ENCODE measurements at places on chromosomes 4 and X.
A peak's percentile ranks its signal among the peaks of the same experiment; 100 is the strongest.

- no peak for DNase-seq
Measured at GRCh38 chr4:78772526-78773091, 3.5 kb upstream of the BMP2K start.

DNA sequence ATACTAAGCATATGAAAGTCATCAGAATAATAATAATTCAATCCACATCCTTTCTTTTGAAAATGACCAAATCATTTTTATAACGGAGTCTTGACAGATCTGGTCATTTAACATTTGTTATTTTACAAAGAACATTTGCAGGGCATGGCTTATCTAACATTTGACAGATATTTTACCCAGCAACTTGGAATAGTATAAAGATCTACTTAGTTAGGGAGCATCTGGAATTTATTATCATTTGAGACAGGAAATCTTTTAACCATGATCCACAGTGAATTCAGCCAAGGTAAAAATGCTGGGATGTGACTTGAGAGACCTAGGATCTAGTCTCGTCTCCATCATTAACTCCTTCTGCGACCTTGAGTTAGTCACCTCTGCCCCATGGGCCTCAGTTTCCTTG, 22.4 kb downstream of the STARD8 start:
- no peak for DNase-seq

DNA sequence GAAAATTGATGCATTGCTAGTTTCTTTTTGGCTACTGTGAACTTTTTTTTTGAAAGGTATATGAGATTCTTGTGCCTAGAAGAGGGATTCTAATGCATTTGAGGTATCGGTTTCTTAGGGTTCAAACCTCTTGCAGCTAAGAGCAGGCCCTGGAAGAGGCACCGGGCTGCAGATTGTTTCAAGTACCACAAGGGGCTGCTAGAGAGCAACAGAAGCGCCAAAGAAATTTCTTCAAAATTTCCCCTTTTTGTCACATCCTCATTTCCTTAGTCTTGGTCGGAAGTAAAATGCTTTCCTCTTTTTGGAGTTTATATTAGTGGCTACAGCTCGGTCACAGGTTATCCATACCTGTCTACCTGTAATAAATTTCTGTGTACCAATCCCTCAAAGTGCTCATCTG, 89.8 kb downstream of the PDGFRA start:
- peak; percentile 9 for DNase-seq

GRCh38 chrX:110665223-110666002, 130.2 kb downstream of the CHRDL1 start:
- DNase-seq: no peak

DNA sequence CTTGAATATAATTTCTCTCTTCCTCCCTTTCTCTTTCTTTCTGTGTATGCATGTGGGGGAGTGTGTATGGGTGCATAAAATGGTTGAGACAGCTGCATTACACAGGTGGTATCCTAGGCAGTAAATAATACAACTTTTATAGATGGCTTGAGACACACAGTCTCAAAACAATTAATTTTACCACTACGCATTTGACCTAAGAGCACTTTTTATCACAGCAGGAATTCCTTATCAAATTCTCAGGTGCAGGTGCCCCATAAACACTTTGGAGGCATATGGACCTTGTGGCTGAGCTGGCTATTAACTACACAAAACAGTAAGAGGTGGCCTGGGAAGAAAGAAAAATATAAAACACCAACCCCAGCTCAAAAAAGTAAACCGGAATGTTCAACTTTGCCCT, 91.3 kb downstream of the RASGEF1B start:
- DNase-seq: no peak

- DNase-seq: no peak
Measured at GRCh38 chr4:101280866-101281600, 66.3 kb downstream of the PPP3CA start.

GRCh38 chr4:71026086-71026485, 32.6 kb downstream of the DCK start:
- no peak for DNase-seq

DNA sequence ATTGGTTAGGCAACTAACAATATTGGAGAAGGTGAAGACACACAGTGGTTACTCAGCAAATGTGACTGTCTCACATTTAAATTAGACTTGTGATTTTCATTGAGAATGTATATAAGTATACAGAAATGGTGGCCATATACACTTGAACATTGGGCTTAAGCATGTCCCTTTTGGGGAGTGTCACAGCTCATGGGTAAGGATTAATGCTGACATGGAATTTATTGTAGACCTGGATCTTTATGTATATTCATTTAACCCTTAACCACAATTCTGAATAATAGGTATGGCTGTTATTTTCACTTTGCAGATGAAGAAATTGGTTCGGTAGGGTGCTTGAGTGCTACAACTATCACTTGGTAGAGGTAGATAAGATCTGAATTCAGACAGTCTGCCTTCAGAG, 95.5 kb upstream of the WDFY3 start:
- DNase-seq: no peak

- no peak for DNase-seq
Measured at GRCh38 chr4:176383273-176384077, 63.7 kb downstream of the SPCS3 start.

DNA sequence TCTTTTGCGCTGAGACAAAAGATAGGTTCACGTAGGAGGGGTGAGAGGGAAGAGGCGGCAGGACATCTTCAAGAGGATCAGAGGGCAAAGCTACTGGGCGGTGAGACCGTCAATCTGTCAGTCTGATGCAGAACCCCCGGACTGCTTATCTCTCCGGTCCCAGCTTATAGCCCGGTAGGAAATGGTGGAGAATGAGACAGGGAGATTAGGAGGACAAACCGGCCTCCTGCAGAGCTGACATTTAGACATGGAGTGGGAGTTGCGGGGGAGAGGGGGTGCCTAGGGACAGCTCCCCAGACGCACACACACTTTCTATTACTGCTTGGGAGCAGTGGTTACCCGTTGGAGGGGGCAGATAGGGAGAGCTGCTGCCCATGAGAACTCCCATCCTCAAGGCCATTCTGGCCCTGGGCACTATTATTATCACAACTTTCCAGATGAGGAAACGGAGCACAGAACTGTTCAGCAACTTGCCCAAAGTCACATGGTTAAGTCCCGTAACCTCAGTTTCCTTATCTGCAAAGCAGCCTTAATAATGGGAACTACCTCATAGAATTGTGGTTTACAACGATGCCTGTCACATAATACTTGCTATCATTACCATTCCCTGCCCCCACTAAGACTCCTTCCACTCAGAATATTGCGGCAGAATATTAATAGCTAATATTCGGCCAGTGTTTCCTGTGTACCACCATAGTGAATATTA, 1.1 kb upstream of the HDAC6 start:
- no peak for DNase-seq

GRCh38 chr4:6869944-6870343, 39.7 kb upstream of the TBC1D14 start:
- no peak for DNase-seq

DNA sequence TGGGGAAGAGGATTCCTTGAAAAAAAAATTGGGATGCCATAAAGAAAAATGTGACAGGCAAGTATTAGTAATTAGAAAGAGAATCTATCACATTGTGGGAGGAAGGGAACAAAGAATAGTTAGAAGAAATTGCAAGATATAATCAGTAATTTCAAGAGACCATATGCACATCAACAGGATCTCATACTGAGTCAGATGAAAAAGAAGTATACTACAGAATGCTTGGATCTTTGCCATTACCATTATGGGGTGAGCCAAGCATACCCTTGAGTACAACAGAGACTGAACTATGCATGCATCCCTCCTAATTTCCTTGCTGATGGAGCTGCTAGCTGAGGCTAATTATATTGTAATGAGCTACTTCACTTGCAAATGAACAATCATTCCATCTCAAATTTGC, 287.6 kb downstream of the PAPSS1 start:
- DNase-seq: no peak

- no peak for DNase-seq
Measured at GRCh38 chr4:17063888-17064287, 165.4 kb upstream of the LDB2 start.

DNA sequence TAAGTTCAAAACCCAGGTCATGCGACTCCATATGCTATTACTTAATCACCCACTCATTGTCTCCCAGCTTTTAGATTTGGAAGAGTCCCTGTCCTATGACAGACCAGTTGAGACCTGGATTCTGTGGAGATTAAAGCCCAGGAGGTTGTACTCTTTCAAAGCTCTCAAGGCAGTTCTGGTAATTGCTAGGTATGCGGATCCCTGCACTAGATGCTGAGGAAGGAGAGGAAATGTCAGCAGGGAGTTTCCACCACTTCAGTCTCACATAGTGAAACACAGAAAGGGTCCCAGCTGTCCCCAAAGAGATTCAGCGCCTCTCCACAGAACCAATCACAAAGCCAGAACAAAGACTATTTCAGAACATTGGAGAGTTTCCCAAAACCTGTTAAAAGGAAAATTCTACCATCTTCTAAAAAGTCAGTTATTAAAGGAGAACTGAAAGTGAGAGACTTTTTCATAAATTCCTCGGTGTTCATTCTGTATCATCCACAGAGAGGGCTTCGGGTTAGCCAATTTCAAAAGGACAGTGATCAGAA, 53.4 kb downstream of the IRF2 start:
- DNase-seq: no peak
